Renal cortical epithelial cell (primary cell): ENCODE measurements at places on chromosomes 3 and 15.

- no peak for DNase-seq
Measured at GRCh38 chr3:8542190-8543135, 40.8 kb downstream of the LMCD1 start.

DNA sequence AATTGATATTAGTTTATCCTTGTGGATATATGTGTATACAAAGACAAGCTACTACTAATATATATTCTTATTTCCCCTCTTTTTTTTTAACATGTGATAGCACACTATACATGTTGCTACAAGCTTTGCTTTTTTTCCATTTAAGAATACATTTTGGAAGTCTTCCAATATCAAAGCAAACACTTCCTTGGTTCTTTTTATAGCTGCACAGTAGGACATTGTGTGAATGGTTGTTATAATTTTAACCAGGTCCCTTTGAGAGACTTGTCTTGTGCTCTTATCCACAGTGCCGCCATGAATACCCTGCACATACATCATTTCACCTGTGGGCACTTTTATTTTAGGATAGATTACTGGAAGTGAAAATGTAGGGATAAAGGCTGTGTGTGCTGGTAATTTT lies 88.7 kb downstream of the CACNA2D3 start:
- DNase-seq, result no peak

DNA sequence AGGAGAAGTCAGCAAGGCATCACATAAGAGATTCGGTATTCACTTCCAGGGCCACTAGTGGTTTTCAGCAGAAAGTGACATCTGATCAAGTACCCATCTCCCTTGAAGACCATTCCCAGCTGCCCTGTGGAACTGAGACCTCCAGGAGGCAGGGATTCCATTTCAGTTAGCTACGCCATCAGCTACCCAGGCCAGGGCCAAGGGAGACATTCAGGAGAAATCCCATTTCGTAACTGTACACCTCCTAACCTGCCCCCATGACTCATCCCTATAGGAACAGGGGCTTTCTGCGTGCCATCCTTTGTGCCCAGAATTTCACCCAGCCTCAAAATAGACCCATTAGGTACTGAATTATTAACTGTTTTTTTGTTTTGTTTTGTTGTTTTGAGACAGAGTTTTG lies 24.7 kb downstream of the SPATA12 start:
- no peak for DNase-seq

DNA sequence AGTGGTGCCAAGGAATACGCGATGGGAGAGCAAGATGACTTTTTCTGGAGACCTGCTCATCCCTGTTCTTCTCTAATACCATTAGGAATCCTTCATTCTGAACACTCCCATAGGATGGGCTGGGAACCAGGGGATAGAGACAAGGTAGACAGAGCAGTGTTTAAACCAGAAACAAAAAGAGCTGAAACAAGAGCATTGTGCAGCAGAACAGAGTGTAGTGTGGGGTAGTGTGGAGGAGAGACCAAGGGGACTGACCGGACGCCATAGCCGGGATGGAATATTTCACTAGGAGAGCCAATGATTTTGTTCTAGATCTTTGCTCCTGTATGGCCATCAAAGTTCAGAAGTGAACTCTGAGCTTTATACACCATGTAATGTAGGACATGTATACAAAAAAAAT lies 15.6 kb downstream of the HCLS1 start:
- DNase-seq, result no peak

DNA sequence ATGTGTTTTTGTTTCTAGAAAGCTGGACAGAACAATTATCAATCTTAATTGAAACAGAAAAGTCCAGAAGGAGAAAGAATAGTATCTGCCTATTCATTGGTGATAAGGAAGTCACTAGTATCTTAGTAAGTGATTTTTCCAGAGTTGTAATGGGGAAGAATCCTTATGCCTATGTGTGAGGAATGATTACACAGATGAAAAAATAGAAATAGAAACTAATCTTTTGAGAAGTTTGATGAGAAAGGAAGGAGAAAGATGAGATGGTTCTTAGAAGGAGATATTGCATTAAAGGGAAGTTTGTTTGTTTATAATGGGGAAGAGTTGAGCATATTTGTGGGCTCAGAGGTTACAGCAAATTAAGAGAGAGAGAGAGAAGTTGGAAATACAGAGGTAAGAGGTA lies 42.7 kb upstream of the CBLB start:
- no peak for DNase-seq

- no peak for DNase-seq
Measured at GRCh38 chr3:146161663-146162002, 649 bp upstream of the PLOD2 start.

GRCh38 chr15:40595773-40596172 lies 1.7 kb downstream of the KNL1 start:
- DNase-seq, result no peak

DNA sequence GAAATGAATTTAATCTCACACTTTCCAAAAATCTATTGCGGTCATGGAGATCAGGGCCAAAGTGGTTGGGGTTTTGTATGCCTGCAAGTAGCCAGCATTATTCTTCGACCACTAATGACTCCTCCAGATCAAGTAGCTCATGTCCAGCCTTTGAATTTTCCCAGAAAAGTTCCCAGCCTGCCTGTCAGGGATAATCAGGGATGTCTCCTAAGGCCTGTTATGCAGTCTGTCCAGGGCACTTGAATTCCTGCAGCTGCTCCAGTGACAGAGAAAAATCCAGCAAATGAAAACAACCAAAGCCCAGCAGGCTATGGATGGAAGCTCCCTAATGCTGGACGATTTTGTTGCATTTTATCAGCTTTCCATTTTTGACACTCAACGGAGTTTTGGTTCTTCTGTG lies 215.4 kb downstream of the ADAMTSL3 start:
- DNase-seq, result no peak

DNA sequence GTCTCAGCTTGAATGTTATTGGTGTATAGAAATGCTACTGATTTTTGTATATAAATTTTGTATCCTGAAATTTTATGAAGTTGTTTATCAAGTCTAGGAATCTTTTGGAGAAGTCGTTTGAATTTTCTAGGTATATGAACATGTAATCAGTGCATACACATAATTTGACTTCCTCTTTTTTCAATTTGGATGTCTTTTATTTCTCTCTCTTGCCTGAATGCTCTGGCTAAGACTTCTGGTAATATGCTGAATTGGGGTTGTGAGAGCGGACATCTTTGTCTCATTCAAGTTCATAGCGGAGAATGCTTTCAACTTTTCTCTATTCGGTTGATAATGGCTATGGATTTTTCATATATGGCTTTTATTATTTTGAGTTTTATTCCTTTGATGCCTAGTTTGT lies 100.9 kb upstream of the MCTP2 start:
- no peak for DNase-seq

- DNase-seq, result no peak
Measured at GRCh38 chr15:58109419-58109818, 28.8 kb upstream of the AQP9 start.

DNA sequence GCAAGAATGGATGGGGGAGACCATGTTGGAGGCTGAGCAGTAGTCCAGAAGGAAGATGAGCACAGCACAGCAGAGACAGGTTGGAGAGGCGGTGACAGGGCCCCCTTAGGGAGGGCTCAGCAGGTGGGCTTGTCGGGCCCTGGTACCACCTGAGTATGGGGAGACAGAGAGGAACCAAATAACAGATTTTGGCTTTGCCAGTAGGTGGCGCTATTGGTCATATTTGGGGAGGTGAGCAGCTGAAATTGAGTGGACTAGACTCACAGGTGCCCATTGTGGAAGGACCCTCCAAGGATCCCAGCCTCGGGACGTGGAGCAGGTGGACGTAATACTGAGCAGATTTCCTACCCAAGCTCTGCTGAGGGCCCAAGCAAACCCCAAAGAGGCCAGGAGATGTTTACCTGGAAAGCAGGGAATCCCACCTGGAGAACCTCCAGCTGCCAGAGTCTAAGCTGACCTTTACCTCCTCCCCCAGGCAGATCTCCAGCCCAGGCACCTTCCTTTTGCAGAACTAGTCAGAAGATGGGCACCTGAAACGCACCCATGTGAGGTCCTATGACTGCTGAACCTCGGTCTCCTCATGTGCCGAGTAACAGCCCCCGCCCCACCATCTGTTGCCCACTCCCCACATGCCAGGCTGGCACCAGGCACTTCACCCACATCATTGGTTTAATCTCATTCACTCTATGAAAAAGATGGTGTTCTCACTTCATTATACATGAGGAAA lies 24.6 kb upstream of the CORO2B start:
- peak; percentile 52 for DNase-seq

- no peak for DNase-seq
Measured at GRCh38 chr3:53585049-53585448, 90.6 kb downstream of the CACNA1D start.

DNA sequence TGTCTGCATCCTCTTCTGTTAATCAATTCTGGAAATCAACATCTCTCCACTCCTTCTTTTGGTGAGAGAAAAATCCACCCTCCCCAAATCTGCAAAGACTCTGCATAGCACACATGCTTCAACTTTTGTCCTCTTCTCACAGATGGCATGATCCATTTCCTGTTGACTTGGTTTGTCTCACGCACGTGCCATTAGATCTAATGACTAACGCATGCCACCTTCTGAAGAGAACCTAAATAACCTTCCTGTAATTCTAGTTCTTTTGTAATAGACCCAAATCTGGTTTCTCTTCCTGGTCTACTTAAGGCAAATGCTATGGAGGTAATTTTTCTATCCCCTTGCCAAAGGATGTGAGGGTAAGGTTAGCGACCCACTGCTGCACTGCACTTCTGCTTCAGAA lies 51.0 kb upstream of the ATOSA start:
- DNase-seq, result peak; percentile 66

DNA sequence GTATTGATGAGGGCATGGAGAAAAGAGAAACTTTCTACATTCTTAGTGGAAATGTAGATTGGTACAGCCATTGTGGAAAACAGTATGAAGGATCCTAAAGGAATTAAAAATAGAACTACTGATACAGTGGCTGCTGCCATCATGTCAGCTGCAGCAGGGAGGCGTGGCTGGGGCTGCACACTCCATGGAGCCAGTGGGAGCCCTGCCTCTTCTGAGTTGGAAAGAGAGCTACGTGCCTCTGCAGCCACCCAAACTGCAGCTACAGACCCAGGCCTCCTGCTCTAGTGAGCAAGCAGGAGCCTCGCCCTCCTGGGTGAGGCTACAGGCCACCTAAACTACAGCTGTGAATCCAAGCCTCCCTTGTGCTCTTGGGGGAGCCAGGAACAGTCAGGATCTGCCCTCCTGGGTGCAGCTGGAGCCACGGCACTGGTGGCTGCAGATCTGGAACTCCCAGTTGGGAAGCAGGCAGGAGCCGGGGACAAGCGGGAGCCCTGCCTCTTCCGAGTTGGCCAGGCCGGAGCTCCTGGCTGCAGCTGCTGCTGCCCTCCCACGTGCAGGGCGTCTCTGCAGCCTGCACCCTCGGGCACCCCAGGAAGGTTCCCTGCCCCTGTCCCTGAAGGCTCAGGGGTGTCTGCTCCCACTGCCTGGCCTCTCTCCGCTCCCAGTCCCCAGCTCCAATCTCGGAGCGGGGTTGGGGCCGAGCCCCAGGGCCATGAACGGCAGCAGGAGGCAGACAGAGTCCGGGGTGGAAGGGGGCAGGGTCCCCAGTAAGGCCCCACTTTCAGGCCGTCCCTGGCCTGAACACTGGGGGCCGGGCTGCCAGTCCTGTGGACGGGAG lies 64.5 kb downstream of the THBS1 start:
- no peak for DNase-seq

DNA sequence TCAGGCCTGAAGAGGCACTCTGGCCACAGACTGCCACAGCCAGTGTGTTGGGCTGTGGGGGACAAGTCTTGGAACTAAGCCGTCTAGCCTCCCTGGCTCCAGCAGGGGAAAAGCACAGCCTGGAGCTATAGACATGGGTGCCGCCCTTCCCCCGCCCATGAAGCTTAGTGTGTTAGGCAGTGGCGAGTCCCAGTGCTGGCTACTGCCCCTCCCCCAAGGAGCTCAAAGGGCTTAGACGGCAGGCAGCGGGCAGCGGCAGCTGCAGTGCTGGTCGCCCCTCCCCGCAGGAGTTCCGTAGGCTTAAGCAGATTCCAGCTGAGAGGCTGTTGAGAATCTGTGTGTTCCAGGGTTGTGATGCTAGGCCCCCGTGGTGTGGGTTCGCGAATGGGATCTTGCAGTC lies 135.8 kb upstream of the RORA start:
- no peak for DNase-seq

GRCh38 chr15:67091071-67091979 lies 25.9 kb downstream of the SMAD3 start:
- DNase-seq, result peak; percentile 94

DNA sequence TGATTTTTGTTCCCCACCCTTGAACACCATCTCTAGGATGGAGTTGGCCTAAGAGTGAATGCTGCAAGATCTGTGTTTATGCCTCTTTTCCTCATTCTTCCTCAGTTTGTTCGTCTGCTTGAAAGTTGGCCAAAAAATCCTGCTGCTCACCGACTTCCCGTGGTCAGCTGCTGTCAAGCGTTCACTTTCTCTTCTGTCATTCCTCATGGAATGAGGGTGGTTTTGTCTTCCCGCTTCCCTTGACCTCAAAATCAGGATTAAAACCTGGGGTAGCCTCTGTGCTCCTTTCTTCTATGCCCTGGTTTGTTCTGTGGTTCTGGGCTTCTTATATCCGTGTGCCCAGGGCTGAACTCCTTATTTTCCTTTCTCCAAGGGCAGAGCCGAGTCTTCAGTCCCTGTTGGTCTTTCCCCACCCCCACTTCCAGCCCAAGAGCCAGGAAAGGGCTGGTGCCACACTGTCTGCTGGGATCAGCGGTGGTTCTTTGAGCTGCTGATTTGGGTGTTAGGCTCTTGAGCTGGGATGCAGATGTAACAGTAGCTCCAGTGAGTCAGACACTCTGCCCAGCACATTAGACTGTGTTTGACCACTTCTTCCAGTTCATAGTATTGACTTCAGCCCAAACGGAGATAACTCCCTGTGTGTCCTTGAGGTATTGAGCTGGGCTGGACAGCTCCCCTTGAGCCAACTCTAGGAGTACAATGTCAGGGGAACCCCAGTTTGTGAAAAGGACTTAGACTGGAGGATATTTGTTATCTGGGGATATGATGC lies 2.3 kb downstream of the SERF2 start:
- DNase-seq, result no peak

DNA sequence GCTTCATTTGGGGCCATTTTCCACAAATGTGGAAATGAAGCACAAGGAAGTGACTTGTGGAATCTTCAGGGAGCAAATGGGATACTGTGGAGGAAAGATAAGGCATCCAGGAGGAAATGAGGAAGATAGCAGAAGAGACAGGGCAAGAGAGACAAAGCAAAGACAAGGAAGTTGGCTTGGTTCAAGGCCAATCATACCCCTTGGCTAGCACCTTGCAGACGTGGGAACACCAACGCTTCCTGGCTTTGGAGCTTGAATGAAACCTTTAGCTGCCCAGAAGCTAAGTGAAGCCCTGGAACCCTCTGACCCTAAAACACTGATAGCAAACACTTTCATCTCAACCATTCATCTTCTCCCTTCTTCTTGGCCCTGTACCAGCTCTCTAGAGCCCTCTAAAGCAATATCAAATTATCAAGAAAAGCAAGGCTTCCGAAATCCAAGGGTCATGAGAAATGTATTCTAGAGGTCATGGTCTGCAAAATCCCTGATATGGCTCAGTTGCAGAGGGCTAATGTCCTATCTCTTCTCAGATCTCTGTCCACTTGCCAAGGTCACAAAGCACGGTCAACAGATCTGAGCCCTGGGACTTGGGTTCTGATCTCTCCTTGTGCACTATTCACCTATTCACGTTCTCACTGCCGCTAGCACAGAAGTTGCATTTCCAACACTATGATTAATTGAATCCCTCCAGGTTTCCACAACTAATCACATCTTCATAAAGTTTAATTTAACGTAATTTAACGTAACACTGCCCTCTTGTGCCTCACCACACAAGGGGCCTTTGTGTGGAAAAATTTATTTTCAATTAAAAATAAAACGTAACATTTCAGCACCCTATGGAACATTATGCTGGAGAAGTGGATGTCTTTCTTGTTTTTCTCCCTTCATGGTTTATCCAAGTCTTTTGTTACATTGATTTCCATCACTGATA lies 557.6 kb upstream of the ADAMTS9 start:
- peak; percentile 36 for DNase-seq

GRCh38 chr15:72058585-72058984 lies 59.4 kb downstream of the MYO9A start:
- no peak for DNase-seq
